ENCODE measurements at places on chromosomes 16 and 17.

DNA sequence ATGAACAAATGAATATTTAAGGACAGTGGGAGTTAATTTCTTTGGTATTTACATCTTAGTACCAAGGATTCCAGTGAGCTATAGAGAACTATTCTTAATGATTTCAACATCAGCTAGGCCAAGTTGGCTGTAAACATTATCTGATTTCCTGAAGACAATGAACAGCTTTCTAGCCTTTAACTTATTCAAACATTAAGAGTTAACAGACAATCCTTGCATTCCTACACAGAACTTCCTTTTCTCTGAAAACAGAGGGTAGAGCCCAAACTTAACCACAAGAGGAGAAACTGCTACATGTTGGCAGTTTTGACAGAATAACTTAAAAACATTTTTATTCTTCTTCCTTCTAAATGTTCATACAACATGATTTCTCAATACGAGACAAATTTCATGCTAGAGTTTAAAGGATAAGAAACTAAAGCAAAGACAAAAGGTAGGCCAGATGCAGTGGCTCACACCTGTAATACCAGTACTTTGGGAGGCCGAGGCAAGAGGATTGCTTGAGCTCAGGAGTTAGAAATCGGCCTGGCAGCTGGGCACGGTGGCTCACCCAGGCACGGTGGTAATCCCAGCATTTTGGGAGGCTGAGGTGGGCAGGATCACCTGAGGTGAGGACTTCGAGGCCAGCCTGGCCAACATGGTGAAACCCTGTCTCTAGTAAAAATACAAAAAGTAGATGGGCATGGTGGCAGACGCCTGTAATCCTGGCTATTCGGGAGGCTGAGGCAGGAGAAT, 4.4 kb downstream of the CRLF3 start:
- peak; percentile 31 for DNase-seq

DNA sequence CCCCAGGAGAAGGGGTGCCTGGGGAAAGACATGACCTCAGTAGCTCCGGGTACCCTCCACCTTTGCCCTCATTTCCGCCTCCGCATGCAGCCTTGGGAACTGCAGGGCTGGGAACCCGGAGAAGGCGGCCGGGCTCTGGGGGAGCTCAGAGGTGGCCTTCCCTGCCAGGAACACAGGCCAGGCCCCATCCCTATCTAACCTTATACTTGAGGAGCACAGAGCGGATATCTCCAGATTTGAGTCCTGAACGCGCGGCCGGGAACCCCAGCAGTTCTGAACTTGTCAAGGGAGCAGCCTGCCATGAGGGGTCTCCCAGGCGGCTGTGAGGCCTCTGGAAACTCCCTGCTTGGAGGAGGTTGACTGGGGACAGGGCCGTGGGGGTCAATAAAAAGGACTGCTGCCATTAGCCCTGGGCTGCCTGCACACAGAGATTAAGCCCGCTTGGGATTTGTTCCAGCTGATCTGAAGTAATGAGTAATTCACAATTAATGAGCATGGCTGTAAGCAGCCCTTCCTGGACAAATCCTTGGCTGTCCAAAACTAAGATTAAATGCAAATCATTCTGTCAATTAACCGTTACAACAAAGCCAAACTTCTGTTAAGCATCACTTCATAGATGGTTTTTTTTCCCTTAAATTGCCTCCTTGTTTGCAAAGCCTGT, 26.3 kb upstream of the METRNL start:
- no peak for DNase-seq

DNA sequence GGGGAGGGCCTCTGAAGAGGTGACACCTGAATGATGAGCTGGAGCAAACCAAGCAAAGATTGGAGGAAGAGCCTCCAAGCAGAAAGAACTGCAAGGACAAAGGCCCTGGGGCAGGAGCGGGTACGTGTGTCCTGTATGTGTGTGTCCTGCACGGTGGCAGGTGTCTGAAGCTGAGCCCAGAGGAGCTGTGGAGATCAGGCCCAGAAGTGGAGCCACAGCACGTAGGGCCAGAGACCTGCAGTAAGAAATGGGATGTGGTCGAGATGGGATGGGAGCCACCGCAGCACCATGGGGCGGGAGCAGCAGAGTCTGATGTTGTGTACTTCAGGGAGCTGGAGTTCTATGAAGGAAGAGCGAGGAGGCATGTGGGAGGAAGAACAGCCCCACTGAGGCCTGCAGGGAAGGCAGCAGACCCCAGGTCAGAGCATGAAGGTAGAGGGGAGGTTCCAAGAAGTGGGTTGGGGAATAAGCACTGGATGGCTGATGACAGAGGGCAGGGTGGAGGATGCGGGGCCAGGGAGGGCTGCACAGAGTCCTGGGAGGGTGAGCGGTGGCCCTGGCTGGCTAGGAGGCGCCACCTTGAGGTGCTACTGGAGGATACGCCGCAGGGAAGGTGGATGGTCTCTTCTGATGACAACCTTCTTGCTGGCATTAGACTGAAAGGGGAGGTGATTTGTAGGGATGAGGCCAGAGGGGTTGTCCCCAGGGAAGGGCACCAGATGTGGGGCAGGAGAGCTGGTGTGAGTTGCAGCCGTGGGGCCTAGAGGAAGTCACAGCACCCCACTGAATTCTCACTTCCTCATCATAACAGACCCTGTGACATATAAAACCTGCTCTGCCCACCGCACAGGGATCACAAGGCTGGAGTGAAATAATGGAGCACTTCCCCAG, 10.6 kb upstream of the CETP start:
- DNase-seq = no peak

GRCh38 chr17:19244781-19245180, 7.6 kb downstream of the EPN2 start:
- no peak for DNase-seq

DNA sequence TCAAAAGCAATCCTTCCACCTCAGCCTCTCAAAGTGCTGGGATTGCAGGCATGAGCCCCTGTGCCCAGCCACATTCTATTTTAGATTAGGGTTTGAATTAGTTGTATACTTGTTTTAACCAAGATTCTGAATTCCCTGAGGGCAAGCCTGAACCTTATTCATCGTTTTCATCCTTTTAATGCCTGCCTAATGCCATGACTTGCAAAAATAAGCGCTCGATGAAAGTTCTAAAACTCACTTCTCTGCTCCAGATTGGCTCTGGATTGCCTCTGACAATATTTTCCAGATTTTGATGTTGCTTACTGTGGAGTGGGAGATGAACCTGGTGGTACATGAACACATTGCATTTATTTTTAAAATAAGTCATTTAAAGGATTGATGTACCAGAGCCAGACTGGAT, 90.9 kb upstream of the CACNG3 start:
- no peak for DNase-seq

DNA sequence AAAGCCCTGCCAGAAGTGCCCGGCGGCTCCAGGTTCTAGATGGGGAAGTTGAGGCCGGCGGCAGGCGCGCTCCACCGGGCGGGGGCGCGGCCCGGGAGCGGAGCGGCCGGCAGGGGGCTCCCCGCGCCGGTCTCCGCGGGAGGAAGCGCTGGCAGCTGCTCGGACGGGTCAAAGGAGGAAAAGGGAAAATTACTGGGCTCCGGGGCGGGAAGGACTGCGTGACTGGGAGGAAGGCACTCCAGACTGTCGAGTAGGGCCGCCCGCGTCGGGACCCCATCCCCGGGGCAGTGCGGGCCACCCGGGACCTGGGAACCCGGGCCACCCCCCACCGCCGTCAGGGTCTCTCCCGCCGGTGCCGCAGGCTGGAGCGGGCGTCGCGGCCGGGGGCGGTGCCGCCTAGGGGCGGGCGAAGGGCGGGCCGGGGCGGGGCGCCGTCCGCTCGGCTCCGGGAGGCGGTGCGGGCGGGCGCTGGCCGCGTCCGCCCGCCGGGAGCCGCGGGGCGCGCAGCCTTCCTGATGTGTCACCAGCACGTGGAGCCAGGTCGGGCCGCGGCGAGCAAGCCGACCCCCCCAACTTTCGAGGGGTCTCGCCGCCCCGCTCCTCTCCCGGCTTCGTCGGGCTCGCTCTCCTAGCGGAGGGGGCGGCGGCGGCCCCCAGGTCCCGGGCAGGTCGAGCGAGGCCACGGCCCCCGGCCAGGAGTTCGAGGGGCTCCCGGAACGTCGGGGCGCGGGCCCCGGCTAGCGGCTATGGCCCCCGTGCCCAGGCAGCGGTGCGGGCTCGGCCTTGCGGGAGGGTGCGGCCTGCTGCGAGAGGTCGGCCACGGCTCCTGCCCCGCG, 167.5 kb downstream of the RAB11FIP4 start:
- no peak for DNase-seq

GRCh38 chr16:12130691-12131290, 154.3 kb downstream of the SNX29 start:
- DNase-seq = no peak

DNA sequence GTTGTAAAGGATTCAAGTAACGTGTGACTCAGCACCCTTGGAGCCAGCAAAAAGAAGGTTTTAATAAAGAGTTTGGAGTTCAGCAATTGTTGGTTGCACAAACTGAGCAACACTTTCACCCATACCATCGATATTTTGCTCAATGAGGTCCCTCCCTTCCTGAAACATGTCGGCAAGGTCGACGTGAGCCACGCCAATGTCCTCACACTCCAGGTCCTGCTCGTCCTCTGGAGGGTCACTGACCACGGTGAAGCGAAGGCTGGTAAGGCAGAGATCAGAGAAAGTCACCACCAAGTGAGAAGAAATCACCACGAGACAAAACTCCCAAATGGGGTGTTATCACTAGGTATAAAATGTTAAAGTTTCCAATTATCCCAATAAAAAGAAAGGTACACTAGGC, 98.3 kb downstream of the RPGRIP1L start:
- DNase-seq = no peak

DNA sequence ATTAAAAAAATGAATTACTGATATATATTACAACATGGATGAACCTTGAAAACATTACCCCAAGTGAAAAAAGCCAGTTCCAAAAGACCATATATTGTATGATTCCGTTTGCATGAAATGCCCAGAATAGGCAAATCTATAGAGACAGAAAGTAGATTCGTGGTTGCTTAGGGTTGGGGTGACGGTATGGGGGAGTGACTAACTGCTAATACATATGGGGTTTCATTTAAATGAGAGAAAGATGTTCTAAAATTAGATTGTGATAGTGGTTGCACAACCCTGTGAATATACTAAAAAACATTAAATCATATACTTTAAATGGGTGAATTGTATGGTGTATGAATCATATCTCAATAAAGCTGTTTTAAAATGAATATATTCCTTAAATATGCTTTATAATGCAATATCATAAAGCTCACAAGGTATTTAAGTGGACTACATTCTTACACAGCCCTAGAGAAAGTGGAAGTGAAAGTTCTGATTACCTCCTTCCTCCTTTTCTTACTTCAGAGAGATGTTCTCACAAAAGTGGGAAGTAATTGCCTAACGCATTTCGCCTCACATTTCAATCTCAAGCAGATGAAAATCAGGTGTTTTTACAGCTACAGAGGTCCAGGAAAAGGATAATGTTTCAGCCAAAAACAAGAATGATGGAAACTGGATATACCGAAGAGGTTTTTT, 142.7 kb upstream of the GNAO1 start:
- DNase-seq = no peak

DNA sequence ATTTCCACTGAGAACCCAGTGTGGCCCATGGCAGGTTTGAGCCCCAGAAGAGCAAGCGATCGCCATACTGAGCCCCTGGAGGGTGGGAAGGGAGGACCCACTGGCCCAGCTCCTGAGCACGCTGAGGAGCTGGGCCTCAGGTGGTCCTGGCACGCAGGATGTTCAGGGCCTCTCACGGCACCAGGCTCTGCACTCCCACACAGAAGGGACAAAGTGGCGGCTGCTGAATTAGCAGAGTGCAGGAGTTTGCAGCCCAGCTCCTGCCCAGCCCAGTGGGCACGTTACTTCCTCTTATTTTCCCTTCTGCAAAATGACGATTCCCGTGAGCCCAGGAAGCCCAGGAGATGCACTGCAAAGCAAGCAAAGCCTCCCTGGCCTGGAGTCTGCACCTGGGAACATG, 42.3 kb upstream of the MTSS2 start:
- DNase-seq = no peak

DNA sequence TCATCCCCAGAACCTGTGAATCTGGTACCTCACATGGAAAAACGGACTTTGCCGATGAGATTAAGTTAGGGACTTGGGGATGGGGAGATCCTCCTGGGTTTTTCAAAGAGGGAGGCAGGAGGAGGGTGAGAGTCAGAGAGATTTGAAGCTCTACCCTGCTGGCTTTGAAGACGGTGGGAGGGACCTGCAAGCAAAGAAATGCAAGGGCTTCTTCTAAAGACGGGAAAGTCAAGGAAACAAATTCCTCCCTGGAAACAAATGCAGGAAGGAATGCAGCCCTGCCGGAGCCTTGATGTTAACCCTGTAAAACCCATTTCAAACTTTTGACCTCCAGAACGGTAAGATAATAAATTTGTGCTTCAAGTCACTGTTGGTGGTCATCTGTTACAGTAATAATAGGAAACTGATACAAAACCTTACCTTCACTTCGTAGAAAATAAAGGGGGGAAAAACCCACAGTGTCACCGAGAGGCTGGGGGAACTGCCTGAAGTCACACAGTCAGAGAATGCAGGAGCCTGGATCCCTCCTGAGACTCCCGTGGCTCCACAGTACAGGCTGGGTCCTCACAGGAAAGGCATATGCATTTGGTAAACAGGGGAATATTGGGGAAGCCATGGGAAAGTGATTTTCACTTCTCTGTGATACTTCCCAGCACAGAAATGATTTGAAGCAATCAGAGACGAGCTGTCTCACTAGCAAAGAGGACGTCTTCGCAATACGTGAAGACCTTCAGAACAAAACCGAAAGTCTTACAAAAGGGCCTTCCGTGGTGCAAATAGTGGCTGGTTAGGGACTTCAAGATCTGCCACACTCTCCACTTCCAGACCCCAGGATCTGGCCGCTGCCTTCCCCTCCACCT, 58.9 kb upstream of the CLEC3A start:
- no peak for DNase-seq

DNA sequence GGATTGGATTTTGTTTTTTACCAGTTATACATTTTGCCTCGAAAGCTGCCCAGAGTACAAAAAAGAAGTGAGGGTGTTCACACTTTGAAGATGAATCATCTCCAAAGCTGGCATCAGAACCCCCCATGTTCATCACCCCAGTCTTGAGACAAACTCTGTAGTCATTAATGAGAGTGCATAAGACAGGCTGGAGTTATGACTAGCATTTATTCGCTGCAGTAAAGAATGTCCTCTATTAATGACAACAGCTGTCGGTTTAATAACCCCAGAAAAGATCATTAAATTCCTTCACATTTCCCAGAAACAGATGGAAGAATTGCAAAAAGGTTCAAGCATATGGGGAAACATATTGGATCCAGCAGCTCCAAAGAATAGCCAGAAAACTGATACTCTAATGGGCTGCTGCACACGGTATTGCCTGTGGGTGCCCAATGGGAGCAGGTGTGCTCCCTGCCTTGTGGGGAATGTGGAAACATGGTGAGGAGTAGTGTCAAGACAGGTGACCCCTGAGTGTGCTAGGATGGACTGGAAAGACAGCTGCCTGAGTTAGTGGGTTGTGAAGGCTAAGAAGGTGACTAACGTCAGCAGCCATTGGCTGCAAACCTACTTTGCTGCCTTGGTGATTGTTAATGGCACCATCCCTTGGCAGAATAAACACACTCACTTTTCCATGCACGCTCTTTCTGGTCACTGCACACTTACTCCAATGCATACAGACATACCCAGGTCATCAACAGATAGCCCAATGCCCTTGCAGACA, 81.9 kb downstream of the AIPL1 start:
- DNase-seq = no peak

- no peak for DNase-seq
Observed at GRCh38 chr17:57396511-57396921, 140.2 kb downstream of the MSI2 start.

- DNase-seq = peak; percentile 94
Observed at GRCh38 chr16:24700549-24701392, 28.7 kb upstream of the TNRC6A start.

GRCh38 chr17:38571833-38572668, 33.7 kb downstream of the SRCIN1 start:
- DNase-seq = no peak
